Kidney (tissue), 22 donors: ENCODE measurements at places on chromosomes 6 and 20. TPM values are rescaled to one million over a fixed set of nuclear protein-coding genes. Genes with fewer than 3 reads are reported as not detected.
A peak's percentile ranks its signal among the peaks of the same experiment; 100 is the strongest.

DNA sequence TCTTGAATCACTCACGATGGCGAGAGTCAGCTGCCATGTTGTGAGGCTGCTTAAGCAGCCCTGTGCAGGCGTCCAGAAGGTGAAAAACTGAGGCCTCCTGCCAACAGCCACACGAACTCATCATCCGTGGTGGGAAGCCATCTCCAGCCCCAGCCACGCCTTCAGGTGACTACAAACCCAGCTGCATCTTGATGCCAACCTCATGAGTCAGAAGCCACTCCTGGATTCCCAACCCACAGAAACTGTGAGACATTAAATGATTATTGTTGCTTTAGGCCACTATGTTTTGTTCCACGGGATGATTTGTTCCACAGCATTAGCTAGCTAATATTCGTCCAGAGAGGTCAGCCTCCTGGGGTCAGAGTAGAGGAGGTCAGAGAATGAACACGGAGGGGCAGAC is 80.5 kb downstream of the SNX5 start:
- no peak for DNase-seq

DNA sequence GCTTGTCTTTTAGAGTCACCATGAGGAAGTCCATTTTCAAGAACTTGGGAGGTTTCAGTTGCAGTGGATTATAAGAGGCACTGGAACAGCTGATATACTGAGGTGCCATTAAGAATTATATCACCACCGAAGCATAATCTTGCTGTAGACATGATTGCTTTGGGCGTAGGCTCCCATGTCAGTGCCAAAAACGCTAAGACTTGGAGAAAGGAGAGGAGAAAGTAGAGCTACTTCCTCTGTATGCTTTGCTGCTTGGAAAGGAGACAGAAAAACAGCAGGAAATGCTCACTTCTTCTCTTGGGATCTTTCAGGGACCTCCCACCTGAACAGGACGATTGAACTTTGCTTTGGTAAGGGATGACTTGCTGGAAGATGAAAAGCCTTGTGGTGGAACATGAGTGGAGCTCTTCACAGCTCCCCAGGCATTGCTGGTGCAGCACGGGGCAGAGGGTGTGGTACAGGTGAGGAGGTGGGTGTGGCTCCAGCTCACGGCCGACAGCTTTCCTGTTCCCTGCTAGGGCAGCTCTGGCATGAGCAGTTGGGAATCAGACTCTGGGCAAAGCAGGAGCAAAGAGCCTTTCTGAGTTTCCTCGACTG is 190.4 kb upstream of the JAG1 start:
- peak; percentile 90 for DNase-seq

DNA sequence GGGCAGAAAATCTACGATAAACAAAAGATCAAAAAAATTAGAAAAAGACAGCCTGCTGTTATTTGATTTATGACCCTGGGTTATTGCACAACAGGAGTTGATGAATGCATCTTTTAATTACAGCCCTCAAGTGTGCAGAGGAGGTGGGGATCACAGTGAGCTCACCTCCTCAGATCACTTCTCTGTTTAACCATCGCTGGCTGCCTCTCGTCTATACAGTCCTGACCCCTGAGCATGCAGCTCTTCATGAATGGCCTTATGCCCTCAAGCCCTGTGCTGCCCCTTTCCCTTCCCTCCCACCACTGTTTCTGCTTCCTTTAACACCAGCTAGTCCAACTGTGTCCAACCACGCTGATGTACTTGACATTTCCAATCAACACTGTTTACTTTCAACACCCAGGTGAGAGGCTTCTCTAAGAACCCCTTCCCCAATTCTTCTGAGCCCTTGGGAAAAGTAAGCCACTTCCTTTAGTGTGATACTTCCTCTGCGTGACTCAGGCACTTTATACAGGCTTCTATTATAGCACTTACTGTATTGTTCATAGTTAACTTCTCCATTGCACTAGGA is 60.6 kb upstream of the RIPOR2 start:
- no peak for DNase-seq

The C6orf58 gene
- total RNA-seq: not detected

DNA sequence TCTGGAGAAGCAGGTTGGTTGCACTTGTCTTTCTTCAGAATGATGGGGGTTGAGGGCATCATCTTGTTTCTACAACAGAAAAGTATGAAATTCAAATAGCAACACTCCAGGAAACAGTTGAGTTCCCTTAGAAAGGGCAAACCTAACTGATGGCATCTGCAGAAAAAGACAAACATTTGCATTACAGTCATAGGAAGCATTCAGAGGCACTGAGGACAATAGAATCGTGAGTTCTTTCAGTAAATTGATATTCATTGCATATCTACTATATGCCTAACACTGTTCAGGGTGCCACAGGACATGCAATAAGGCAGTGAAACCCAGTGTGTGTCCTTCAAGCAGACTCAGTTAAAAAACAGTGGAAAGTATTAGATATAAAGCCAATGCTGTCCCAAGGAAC is 41.1 kb upstream of the OPN5 start:
- DNase-seq: no peak

GRCh38 chr6:146481527-146481926 is 62.1 kb upstream of the RAB32 start:
- no peak for DNase-seq

DNA sequence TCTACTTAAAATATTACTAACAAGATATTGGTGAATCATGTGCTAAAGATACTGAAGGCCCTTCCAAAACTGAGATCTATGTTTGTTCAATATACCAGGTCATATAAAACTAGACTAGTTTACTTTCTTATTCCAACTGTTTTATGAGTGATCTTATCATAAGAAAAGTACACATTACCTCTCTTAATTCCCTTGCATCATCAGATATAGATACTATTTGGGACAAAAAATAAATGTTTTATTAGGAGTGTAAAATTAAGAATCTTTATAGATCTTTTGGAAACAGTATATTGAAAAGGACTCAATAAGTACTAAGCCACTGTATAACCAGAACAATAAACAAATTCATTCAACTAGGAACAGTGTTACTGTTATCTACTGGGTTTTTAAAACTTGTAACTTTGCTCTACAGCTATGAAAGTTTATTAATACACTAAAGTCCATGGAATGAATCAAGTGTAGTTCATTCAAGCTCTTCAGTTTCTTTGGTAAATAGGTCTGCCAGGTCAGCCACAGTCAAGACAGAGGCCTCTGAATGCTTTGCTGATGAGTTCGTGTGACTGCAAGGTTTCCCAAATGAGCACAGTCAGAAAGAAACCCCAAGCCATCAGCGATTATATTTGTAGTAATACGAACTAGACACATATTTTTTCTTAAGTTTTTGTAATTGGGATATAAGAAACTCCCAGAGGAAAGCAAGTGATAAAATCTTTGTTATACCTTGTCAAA is 71.8 kb upstream of the FBXO30 start:
- no peak for DNase-seq

DNA sequence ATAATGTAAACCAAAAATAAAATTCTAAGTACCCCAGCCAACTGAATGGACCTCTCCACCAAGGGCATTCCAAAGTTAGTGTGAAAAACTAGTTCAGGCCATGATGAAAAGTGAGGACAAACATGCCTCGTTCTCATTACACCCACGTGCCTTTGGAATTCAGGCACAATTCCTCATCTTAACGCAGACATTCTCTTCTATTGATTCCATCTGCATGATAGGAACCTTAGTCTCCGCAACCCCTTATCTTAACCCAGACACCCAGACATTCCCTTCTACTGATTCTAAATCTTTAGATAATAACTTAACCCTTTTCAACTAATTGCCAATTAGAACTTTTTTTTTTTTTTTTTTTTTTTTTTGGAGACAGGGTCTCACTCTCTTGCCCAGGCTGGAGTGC is 7.6 kb upstream of the SERPINB6 start:
- no peak for DNase-seq

The ATRN gene
- 48.1 TPM for total RNA-seq

DNA sequence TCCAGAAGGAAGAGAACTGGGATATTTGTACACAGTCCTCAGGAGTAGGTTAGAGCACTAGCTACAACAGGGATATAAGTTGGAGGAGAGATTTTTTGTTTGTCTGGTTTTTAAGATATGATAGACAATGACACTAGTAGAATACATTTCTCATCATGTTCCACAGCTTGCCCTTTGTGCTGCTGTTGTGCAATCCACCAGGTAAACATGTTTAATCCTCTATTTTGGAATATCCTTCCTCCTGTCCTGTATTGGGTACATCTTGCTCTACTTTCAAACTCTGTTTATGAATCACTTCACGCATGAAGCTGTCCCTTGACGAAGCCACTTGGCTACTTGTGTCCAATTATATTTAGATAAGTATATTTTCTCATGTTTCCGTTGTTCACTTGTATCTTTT is 153.6 kb upstream of the TENT5A start:
- DNase-seq: no peak

The EPPIN gene
- total RNA-seq: not detected

- peak; percentile 32 for DNase-seq
Observed at GRCh38 chr20:53901064-53901463, 169.3 kb downstream of the BCAS1 start.

- no peak for DNase-seq
Observed at GRCh38 chr20:23125159-23125558, 39.0 kb upstream of the CD93 start.

The GRIK2 gene
- 0.82 TPM for total RNA-seq

- DNase-seq: no peak
Observed at GRCh38 chr20:10371467-10371866, 62.6 kb downstream of the MKKS start.

- DNase-seq: no peak
Observed at GRCh38 chr6:160085713-160086505, 35.7 kb upstream of the SLC22A1 start.

The CGA gene
- total RNA-seq: not detected

DNA sequence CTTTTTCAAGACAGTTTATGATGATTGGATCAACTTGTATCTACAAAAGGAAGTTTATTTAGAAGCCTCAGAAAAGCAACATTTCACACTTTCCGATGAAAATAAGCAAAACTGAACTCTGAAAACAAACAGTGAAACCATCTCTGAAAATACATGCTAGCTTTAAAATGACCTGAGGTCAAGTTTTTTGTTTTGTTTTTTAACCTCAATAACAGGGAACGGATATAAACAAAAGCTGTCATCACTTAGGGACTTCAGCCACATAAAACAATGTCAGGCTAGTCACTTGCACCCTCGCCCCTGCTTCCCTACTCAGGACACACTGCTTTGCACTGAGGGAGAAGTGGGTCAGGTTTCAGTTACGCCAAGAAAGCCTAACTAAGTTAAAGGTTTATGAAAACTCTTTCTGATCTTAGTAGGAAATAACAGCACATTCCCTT is 11.6 kb downstream of the BACH2 start:
- DNase-seq: peak; percentile 71

The EPHA7 gene
- total RNA-seq: 27.0 TPM

DNA sequence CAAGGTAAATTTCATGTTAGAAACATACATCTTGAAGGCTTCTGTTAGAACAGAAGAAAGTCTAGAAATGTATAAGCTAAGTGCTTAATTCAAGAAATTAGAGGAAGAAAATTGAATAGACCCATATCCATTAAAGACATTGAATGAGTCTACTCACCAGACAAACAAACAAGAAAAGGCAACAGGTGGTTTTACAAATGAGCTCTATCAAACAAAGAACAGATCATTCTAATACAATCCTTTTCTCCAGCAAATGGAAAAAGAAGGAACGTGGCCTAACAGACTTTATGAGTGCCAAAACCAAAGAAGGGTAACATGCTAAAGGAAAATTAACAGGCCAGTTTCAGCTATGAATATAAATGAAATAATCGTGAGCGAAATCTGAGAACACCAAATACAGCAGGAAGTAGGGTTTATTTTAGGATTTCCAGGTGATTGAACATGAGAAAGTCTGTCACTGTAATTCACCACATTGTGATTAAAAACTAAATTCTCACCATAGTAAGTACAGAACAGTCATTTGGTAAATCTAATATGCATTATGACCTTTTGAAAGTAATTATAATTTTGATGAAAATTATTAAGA is 22.6 kb downstream of the MTHFD1L start:
- DNase-seq: no peak

DNA sequence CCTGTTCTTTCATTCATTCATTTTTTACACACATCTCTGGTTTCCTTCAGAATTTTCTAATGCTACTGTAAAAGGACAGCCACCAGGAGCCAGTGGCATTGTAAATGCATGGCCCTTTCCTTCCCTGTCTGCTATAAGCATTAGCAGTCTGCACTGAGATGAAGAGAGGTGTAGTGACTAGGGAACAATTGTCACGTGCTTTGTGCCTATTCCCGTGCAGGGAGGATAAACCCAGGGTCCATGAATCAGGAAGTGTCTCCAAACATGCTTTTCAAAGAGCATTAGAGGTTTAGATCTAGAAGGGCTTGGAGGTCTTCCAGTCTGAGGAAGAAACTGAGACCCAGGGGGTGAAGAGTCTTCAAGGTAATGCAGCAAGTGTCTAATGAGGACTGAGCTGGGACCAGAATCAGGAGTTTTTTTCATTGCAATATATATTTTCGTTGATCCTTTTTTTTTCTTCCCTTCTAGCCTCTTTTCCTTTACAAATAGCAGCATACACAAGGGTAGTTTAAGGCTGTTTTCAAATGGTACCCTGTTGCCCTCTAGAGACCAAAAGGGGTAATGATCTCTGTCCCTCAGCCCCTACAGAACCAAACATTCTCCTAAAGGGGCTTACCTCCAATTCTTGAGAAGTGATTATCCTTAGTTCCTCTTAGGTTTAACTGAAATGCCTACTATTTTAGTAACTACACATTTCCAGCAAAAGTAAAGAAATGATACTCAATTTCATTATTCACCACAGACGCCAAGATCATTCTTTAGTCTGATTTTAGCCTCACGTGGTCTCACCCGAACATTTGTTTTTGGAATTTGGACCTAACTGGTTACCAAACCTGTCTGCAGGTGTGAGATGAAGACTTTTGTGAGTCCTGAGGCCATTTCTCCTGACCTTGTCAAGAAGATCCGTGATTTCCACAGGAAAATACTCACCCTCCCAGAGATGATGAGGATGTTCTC is 6.6 kb downstream of the TRIM15 start:
- DNase-seq: no peak

The TBXT gene
- not detected for total RNA-seq

The HLA-DOB gene
- total RNA-seq: 6.1 TPM
